MM.1S (cell line): ENCODE measurements at places on chromosomes 3 and 15.

DNA sequence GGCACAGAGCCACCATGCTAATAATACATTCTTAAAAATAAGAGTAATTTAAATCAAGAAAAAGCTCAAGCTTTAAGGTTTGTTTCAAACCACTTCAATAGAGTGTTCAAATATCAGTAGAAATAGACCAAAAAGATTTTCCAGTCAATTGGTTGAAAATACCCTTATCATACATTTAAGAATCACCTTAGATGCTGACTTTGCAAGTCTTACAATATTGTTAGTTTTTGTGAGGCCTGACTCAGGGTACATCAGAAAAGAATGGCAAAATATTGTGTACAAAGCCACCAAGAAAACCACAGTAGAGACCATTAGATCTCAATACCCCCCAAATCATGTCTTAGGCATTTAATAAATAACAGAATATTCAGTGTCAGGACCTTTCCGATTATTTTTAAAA, 19.8 kb upstream of the NRG4 start:
- no peak for DNase-seq

DNA sequence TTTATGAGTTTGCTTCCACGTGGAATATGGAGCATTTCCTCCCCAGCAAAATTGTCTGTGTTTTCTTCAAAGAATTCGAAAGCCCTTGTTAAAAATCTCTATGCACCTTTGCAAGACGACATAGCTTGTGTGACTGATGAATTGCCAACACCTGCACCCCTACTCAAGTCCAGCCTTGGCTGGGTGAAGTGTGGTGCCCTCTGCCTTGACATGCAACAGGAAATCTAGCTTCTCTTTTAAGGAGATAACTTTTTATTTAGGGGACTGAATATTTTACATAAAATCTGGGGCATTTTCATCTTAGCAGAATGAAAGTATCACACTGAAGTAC, 647 bp downstream of the HMG20A start:
- DNase-seq: peak; percentile 51

DNA sequence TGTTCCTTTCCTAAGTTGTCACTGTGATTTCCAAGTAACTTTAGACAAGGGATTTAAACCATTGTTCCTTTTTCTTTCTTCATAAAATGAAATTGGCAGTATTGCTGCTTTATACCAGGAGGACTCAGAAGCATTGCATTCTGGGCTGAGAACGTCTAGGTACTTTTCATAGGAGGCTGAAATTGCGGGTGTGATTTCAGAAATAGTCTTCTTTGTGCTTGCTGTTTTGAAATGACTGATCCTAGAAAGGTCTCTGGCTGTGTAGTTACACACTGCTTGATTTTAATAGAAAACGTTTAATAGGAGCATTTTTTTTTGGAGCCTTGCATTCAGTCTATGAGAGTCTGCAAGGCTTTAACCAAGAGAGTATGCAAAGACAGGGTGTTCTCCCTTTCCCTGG, 56.3 kb downstream of the PPM1L start:
- no peak for DNase-seq

- DNase-seq: peak; percentile 12
These were observed 651.6 kb downstream of the NTRK3 start for GRCh38 chr15:87604857-87605446.

GRCh38 chr15:67832031-67832551, 6.8 kb downstream of the SKOR1 start:
- no peak for DNase-seq

GRCh38 chr15:51770902-51771301, 19.5 kb downstream of the TMOD2 start:
- DNase-seq: no peak

GRCh38 chr3:149384911-149385321, 7.5 kb upstream of the TM4SF1 start:
- no peak for DNase-seq

- no peak for DNase-seq
These were observed 177.3 kb downstream of the GAP43 start for GRCh38 chr3:115800489-115801075.

DNA sequence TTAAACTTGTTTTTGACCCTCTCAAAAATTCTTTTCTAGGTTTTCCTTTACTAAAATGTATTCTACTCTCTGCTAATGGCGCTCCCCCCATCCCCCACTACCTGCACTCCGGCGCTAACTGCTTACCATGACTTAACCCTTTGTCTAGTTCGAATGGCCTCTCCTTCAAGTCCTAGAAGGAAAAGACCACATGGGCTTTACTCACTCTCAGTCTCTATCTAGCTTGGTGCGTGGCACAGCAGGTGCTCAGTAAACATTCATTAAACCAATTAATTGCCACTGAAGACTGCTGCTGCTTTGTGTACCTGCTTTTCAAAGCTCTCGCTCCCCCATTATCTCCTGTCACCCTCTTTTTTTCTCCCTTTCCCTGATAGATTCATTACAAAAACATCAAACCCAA, 457.7 kb upstream of the THRB start:
- no peak for DNase-seq

GRCh38 chr3:25592510-25592968, 72.2 kb downstream of the TOP2B start:
- no peak for DNase-seq

DNA sequence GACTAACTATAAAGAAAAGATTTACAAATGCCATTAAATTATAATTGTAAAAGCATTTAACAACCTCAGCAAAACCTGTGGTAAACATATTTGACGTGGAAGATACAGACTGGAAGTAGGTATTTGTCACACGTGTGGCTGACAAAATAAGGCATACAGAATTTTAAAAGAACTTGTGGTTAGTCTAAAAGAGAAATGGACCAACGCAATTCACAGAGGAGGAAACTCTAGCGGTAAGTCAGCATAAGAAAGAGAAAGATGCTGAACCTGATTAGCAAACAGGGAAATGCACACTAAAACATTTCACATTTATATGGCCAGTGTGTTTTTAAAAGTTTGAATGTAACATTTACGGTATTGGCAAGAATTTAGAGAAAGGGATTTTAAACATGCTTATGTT, 35.3 kb downstream of the KCNH8 start:
- DNase-seq: no peak

DNA sequence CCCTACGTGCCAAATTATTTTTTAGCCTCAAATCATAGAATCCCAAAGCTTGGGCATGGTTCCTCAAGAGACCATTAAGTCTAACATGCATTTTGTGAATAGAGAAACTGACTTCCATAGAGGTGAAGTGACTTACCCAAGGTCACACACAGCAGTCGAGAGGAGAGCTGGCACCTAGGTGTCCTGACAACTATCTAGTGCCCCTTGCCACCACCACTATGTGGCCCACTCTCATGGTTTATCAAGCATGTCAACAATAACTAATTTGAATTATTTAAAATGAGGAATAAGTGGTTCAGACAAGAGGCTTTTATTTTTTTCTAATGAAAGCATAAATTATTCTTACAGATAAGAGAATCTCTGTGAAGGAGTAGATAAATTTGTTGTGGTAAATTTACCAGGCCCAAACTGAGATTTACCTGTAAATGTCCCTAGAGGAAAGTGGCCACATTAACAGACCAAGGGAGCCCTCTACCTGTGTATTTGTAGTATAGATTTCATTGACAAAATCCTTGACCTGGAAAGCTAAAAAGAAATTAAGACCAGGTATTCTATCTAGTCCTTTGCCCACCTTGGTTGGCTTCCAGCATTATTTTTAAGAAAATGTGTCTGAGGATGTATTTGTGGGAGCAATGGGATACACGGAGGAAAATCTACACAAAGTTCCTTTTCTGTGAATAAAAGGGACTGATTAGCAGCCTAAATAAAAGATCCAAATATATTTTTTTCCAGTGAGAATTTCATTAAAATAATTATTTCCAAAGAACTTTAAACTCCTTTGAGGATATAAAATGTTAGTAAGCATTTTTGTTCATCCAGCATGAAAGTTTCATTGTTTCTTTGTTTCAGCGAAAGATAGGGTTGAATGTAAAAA, 49.1 kb downstream of the IQCH start:
- DNase-seq: peak; percentile 64

DNA sequence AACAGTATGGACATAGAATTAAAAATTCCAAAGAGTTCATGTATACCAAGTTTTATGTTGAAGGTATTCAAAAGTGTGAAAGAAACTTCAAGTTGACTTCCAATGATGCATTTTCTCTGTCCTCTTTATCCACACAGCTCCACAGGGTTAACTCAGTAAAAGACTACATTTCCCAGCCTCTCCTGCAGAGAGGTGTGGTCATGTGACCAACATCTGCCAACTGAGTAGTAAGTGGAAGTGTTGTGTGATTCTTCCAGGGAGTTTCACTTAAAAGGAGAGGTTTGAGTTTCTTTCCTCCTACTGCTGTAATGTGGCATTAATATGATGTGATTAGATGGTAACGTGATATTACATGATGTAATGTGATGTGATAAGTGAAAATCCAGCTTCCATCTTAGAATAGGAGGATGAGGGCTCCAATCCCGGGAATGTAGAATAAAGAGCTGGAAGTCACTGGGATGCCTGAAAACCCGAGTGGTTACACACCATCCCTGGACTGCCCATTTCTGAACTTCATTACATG, 280.6 kb downstream of the ARRDC4 start:
- no peak for DNase-seq

- DNase-seq: peak; percentile 34
These were observed 738.4 kb upstream of the ALCAM start for GRCh38 chr3:104628185-104628789.

GRCh38 chr15:68298882-68299381, 21.4 kb downstream of the FEM1B start:
- peak; percentile 99 for DNase-seq

DNA sequence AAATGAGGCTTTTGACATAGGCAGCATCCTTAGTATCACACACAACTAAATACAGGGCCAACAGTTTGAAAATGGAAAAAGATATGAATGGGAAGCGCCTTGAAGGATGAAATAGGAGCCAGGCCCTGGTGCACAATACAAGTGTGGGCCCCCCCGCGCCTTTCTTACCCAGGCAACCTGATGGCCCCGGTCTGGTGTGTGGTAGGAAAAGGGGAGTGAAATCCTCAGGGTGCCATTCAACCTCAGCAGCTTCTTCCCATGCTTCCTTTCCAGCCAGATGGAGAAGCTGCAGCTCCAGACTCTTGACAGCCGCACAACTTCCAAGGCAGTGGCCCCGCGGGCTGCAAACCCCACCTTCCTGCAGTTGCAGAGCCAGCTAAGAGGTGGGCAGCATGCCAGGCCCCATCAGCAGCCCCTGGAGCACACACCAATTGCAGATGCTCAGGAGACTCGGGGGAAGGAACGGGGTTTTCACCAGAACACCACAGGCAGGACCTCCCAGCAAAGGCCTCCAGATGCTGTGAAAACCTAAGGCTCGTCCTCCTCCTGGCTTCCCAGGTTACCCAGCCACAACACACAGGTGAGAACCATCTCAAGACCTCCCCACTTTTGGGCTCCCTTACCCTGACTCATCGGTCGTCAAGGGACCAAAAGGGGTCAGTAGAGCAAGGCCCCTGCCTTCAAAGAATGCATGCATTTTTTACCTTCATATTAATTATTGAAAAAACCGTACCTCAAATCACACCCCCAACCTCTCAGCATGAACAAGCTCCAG, 101.6 kb downstream of the CPN2 start:
- DNase-seq: no peak

DNA sequence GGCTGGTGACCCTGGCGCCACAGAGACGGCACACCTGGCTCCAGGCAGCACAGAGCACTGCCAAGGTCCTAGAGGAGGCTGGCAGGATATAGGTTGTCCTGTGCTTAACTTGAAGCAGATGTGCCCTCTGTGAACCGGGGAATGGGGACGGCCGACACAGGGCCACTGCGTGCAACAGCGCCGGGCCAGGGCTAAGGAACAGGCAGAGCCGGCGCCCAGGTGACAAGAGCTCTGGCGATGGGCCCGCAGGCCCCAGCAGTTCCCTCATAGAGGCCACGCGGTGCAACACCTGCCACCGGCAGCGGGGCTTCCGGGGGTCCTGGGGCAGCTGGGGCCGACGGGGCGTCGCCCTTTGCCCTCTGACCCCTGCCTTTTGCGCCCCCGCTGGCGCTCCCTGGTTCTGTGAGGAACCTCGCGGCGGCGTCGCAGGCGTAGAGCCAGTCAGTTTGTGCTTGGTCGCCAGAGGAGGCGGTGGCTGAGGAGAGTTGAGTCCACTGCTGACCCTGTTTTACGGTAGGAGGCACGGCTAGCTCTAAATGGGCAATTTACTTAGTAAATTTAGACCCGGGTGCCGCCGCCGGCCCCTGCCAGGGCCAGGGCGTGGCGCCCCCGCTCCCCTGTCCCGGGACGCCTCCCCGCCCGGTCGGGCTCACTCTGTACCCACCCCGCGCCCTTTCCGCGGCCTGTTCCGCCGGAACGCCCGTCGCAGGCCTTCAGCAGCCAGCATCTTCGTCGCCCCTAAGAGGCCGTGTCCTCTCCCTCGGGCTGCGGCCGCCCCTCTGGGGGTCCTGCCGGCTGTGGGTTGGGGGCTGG, at the start of gene NPAP1:
TSS of gene NPAP1 (plus strand) at position 444 of the 813 bp plus-strand sequence. CDS start at position 537, 93 bp downstream.
- DNase-seq: no peak

DNA sequence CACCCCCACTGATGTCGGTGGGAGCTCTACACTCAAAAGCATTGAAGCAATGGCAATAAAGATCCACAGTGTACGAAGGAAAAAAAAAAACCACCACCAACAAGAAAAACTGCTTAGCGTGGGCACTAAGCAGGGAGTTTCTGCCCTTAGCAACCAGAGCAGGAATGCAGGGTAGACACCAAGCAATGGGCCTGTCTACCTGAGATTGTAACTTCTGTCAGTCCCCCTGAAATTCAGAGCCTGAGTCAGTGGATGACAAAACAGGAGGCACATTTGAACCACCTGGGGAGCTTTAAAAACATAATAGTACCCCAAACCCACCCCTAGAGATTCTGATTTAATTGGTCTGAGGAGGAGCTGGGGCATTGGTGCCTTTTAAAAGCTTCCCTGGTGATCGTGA, 275.2 kb downstream of the SATB1 start:
- no peak for DNase-seq

DNA sequence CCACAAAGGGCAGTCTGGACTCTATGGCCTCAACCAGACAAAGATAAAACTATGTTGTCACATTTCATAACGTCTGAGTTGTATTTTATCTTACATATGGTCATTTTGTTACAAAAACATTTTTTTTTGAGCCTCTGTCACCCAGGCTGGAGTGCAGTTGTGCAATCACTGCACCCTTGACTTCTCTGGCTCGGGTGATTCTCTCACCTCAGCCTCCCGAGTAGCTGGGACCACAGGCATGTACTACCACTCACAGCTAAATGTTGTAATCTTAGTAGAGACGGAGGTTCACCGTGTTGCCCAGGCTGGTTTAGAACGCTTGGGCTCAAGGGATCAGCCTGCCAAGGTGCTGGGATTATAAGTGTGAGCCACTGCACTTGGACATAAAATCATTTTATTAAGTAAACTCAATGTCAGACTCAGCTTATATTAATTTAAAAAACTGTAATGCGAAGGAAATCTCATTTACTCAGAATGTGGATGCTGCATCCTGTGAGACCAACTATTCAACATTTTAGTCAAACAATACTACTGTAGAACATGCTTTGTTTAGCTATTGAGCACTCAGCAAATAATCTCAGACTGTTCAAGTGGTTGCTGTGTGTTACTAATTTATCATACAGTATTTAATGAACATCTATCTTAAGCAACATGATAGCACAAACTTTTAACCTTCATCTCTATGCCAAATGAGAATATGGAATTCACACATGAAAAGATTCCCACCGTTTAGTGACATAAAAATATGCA, 209.2 kb downstream of the TBL1XR1 start:
- no peak for DNase-seq

GRCh38 chr3:18344306-18345014, 80.7 kb downstream of the SATB1 start:
- DNase-seq: no peak
